C1 segment of cervical spinal cord (tissue), 14 donors: ENCODE measurements at places on chromosomes 13 and 19.

GRCh38 chr13:41006306-41006705 is 12.8 kb downstream of the ELF1 start:
- no peak for DNase-seq

- peak; percentile 18 for DNase-seq
These were observed 897 bp downstream of the ETHE1 start for GRCh38 chr19:43525836-43526771.

GRCh38 chr19:925087-925525 is 729 bp upstream of the ARID3A start:
- DNase-seq: no peak

DNA sequence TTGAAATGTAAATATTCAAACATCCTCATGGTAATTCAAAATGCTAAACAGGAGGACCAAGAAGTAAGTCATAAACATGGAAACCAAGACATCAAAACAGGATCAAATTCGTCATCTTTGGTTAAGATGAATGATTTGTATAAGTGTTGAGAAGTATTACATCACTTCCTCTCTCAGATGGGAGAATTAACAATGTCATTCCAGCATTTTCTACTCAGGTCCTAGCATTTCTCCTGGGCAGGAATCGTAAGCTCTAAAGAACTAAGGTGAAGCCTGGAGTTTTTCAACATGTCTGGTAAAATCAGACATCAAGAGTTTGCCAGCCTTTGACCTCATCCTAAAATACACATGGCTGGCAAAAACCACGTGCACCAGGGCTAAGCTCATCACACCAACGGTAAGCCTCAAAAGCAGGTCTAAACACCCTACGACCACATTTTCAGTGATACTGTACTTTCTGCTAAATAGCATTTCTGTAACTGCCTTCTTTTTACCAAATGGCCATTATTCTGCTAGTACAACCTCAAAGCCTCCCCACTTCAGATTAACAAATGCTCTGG is 24.8 kb downstream of the RANBP3 start:
- DNase-seq: no peak

DNA sequence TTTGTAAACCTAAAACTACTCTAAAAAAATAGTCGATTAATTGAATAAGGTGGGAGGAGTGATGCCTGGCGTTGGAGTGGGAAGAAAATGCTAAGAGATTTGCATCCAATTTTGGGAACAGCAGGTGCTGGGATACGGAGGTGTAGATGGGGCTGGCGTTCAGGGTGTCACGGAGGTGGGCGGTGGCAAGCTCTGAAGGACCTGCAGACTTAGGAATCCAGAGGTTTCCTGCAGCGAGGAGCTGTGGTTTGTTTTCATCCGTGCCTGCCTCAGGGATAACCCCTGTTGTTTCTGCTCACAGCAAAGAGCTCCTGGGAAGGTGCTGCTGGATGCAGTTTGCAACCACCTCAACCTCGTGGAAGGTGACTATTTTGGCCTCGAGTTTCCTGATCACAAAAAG is 166.4 kb upstream of the RNF113B start:
- DNase-seq: no peak

DNA sequence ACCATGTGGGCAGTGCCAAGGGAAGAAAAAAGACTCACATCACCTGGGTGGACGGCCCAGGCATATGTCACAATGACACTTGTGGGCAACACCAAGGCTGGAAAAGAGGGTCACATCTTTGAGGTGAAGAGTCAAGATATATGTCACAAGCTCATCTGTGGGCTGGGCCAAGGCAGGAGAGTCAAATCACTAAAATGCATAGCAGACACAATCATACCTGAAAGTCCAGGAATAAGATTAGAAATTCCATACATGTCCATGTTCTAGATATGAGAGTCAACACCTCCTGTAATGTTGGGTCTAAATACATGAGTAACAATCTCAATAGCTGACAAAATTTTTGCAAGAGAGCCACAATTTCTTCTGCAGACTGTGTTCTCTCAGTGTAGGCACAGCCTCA is 145.0 kb downstream of the ZNF675 start:
- DNase-seq: no peak
